ENCODE measurements at places on chromosomes 11 and 22.

DNA sequence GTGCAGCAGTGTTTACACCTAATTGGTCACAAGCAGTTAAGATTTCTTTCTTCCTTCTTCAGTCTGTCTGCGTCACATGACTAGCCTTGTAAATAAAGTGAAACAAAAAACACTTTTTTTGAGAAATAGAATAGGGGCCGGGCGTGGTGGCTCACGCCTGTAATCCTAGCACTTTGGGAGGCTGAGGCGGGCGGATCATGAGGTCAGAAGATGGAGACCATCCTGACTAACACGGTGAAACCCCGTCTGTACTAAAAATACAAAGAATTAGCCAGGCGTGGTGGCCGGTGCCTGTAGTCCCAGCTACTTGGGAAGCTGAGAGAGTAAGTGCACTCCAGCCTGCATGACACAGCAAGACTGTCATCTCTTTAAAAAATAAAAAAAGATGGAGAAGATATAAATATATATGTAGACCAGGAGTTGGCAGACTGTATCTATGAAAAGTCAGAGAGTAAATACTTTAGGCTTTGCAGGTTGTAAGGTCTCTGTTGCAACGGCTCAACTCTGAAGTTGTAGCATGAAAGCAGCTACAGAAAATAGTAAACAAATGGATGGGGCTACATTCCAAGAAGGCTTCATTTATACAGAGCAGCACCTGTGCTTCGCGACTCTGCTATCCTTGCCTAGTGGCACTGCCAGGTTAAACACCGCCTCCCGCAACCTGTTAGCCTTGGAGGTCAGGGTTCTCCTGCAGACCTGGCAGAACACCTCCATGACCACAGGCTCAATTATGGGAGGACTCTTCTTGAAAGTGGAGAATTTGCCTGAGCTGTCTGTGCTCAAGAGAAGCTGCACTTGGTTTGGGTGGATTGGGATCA lies 55.9 kb downstream of the PPP6R2 start:
- ATAC-seq, result no peak

- ATAC-seq, result no peak
Measured at GRCh38 chr11:123797541-123797940, 8.6 kb downstream of the OR6M1 start.

- no peak for ATAC-seq
Measured at GRCh38 chr11:22193348-22194051, 615 bp downstream of the ANO5 start.

- ATAC-seq, result no peak
Measured at GRCh38 chr11:12611352-12611751, 62.9 kb upstream of the TEAD1 start.

DNA sequence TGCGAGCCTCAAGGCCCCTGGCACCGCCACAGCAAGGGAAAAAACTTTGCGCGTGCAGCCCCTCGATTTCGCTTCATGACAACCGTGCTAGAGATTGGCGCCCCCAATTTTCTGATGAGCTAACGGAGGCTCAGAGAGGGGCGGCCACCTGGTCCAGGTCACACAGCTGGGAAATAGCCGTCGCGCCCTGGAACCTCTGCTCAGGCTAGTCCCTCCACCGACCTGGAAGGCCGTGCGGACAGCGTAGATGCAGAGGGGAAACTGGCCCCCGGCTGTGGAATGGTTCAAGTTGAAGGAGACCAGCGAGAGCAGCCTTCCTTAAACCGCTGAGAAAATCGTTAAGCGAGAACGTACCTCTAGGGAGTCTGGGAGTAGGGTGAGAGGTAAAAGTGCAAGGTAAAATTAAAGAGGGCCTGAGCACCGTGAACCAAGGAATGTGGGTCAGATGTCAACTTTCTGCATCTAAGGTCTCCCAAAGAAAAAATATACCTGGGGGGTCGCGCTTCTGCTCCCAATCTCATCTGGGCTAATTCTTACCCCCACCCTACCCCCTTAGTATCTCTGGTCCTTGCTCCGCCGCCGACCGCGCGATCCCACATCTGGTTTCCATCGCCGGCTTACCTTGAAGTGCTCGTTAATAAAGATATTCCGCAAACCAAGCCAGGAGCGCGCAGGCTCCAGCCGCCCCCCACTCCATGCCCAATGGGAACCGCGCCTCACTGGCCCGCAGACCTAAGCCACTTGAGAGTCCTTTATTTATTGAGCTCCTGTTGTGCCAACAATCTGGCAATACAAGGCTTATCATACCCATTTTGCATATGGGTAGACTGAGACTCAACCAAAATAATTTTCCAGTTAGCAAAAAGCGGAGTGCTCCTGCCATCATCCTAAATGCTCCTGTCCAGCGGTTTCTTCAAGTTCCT lies 1.7 kb upstream of the ALX4 start:
- no peak for ATAC-seq

- ATAC-seq, result no peak
Measured at GRCh38 chr11:94664346-94664745, 97.2 kb downstream of the PIWIL4 start.

GRCh38 chr11:61732705-61733104 lies 19.7 kb upstream of the MYRF start:
- no peak for ATAC-seq

GRCh38 chr11:127470306-127470884 lies 469.8 kb upstream of the KIRREL3 start:
- no peak for ATAC-seq

GRCh38 chr11:19281041-19281440 lies 40.3 kb upstream of the E2F8 start:
- ATAC-seq, result no peak

- peak; percentile 24 for ATAC-seq
Measured at GRCh38 chr11:75576499-75576918, 14.5 kb downstream of the SERPINH1 start.

DNA sequence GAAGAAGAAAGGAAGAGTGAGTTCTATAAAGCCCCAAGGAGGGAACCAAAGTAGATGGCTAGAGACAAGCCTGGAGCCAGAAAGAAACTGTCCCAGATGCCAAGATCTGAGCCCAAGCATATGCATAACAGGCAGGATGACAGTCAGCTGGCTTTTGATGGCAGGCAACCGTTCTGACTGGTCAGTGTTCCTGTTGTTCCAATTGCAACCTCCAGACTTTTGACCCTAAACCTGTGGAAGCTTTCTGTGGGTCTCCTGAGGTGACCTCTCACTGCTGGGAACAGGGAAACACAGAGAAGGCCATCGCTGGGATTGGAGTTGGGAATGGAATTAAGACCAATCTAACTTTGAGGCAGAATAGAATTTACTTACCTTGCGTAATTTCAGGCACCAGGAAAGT lies 21.6 kb upstream of the NNMT start:
- ATAC-seq, result no peak
